ENCODE measurements at places on chromosomes 7 and 10. TPM values are rescaled to one million over a fixed set of nuclear protein-coding genes. Genes with fewer than 3 reads are reported as not detected.

DNA sequence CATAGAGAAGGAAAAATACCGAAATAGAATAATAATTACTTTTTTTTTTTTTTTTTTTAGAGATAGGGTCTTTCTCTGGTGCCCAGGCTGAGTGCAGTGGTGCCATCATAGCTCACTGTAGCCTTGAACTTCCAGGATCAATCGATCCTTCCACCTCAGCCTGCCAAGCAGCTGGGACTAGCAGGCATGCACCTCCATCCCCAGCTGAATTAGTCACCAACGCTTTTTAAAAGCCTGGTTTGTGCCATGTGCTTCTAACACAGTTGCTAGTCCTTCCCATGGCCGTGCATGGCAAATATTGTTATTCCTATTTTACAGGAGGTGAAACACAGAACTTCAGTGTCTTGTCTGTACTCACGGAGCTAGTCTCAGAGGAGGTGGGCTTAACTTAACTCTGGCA, 23.2 kb downstream of the LYZL2 start:
- DNase-seq: no peak

DNA sequence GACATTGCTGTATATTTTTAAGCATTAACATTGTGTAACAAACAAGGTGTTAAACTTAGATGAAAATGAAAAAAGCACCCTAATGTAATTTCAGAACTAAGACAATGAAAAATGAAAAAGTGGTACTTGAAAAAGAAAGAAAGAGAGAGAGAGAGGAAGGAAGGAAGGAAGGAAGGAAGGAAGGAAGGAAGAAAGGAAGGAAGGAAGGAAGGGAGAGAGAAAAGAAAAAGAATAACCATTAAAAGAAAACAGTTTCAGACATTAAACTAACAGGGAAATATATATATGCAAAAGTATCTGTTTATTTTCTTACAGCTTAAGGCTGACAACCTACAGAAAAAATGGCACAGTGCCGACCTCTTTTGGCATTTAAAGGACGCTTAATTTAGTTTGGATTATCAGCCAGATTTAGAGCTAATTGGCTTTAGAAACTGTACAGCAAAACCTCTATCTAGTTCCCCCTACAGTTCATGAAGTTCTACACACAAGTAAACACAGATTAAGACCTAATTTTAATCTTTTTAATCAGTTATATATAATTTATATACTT, 13.8 kb downstream of the MTERF1 start:
- DNase-seq: no peak

DNA sequence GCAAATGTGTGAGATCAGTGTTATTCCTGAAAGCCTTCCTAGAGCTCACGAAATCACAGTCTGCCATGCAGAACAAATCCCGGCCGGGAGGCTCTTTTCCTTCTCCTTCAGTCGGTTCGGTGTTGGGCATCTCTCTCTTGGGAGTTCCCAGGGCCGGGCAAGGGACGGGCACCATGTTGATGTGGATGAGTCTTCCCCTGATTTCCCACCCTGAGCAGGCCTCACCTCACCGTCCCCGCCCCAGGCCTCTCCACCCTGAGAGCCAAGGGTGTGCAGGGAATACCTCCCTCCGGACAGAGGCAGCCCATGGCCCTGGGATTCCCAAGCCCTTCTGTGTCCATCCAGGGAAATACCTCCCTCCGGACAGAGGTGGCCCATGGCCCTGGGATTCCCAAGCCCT, 28.0 kb upstream of the DIP2C start:
- DNase-seq: no peak

- no peak for DNase-seq
These were observed 98.1 kb downstream of the MYOF start for GRCh38 chr10:93384006-93384405.

The HOXA6 gene
- total RNA-seq: 0.42 TPM

GRCh38 chr7:26912338-26912737, 47.9 kb upstream of the SKAP2 start:
- no peak for DNase-seq

- DNase-seq: no peak
These were observed 134.7 kb downstream of the MGMT start for GRCh38 chr10:129601737-129602136.

The MYOZ1 gene
- not detected for total RNA-seq

The ACHE gene
- 0.81 TPM for total RNA-seq

DNA sequence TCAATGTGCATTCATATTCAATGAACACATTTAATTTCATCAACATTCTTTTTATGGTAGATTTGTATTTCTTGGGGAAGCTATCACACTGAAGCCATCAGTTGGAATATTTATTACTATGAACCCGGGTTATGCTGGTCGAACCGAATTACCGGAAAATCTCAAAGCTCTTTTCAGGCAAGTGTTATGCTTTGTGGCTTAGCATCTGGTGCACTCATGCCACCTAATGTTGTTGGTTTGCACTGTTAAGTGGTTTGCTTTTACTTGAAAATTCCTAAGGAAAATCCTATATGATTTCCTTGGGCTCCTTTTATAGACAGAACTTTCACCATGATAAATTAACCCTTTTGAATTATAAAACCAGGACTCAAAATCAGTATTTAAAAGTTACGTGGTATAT, 147.9 kb downstream of the DNAH11 start:
- DNase-seq: no peak

DNA sequence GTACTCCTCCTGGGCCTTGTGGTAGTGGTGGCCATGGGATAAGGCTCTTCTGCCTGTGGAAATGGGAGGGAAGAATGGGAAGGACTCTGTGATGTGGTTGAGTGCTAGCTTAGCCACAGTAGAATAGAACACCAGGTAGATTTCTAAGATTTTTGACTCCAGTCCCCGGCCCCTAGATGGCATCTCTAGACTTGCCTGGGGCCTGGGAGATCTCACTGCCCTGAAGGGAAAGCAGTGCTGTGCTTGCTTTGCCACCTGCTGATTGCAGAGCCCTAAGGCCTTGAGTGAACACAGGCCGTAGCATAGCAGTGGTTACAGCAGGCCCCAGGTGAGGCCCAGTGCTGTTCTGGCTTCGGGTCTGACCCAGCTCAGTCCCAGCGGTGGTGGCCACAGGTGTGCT, 252.0 kb downstream of the TCF7L2 start:
- no peak for DNase-seq

GRCh38 chr7:96728139-96728538, 18.5 kb upstream of the SEM1 start:
- DNase-seq: no peak

DNA sequence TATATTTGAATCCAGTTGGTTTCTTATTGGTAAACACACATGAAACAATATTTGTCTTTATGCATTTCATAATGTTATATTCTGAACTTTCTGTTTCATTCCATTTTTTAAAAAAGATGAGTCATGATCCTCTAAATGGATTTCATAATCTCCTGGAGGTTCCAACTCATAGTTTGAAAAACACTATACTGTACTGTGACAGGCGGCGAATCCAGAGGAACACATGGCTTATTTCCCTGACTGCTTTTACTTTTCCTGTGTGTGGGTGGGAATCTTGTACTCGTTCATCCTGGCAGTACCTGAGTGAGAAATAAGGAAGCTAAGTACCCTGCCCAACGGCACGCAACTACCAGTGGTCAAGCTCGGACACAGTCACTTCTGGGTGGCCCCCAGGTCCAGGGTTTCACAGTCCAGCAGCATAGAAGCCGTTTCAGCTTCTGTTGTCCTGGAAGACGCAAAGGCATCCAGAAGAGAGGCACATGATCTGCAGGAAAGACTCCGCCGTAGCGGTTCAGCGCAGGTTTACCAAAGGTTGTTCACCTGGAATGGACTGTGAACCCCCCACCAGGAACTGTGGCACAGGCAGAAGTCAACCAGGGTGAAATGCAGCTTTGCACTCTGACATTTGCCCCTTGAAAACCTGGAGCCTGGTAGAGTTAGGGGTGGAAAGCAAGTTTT, 117.7 kb downstream of the CCNY start:
- no peak for DNase-seq

DNA sequence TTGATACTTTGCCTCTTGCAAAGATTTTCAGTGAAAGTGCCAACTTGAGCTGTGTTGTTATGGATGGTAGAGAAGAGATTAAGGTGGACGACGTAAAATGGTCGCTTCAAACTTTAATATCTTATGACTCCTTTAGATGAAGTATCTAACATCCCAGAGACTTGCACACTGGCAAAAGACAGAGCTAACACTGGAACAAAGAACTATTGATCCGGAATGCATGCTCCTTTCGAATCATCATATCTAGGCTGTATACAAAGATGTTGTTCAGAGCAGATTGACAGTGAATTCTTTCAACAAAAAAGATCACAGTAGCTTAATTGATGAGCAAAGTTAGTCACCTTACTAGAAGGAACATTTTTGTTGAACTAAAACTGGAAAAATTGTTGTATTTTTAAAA, 592.7 kb downstream of the NXPH1 start:
- DNase-seq: no peak

DNA sequence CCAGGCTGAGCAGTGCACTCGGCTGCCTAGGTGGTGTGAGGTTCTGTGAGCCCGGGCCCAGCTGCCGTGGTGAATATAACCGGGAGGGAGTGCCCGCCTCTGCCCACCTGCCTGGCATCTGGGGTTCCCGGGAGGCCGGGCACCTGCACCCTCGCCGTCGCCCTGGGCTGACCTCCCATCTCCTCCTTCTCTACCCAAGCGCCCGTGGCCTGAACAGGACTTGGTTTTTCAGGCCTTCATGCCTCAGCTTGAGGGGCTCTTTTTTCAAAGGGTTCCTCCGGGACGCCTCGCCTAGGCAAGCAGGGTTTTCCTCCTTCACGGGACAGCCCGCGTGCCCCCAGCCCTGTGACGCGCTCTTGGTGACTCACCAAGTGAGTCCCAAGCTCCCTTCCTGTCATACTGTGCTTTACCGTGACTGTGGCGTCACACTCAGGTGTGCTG, 9.9 kb downstream of the INPP5A start:
- DNase-seq: no peak

GRCh38 chr7:72805526-72806494, 22.2 kb downstream of the TYW1B start:
- no peak for DNase-seq
